ENCODE measurements at places on chromosomes 1 and 21.

GRCh38 chr1:16041200-16041599 is 2.4 kb upstream of the CLCNKB start:
- no peak for DNase-seq

DNA sequence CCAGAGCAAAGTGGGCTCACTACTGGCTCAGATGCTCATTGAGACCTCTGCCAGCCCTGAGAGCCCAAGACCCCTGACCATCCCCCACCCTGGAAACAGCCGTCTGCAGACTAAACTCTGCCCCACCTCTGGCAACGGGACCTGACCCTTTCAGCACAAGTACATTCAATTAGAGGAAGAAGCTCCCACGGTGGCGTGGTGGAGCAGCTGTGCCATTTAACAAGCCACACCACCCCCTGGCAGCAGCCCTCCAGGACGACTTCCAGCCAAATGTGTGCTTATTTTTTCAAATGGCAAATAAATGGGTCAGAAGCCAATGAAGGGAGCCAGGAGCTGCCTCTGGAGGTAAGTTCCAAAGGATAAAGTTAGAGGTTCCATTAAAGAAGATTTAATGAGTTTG is 226.7 kb downstream of the NPHP4 start:
- DNase-seq, result no peak

GRCh38 chr1:151945725-151946722 is 36.7 kb upstream of the THEM4 start:
- DNase-seq, result peak; percentile 72

DNA sequence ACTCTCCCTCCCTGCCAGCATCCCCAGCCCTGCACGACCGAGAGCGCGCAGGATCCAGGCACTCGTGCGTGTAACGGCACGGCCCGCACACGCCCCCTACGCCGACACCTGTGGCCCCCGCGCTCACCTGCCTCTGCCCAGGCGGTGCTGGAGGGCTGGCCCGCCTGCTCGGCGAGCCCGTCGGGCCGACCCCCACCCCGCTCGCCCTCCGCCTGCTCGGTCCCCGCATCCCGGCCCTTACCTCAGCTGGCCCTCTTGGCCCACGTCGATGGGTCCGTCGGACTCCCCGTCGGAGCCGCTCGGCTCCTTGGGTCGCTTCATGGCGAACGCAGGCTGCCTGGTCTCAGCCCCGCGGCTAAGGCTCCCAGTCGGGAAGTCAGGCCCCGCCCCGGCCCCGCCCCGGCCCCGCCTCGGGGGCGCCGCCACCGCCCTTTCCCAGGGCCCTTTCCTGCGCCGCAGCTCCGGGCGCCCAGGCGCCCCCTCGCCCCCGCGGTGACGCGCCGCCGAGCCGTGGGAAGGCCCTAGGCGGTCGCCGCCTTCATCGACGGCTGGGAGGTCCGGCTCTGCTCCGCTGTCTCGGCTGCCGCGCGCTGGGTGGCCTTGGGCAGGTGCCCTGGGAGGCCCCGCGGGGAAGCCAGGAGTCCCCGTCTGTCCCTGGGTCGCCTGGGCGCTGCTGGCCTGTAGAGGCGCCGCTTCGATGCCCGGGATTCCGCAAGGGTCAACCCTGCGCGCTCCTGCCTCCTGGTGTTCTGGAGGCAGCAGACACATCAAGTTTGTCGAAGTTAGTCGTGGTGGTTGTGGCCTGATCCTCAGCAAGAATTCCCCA is at the start of gene HEYL:
Gene HEYL, minus strand, starts transcription at position 339 of the 826 bp plus-strand sequence. Its CDS starts 18 bp downstream, at position 321.
- DNase-seq, result no peak

DNA sequence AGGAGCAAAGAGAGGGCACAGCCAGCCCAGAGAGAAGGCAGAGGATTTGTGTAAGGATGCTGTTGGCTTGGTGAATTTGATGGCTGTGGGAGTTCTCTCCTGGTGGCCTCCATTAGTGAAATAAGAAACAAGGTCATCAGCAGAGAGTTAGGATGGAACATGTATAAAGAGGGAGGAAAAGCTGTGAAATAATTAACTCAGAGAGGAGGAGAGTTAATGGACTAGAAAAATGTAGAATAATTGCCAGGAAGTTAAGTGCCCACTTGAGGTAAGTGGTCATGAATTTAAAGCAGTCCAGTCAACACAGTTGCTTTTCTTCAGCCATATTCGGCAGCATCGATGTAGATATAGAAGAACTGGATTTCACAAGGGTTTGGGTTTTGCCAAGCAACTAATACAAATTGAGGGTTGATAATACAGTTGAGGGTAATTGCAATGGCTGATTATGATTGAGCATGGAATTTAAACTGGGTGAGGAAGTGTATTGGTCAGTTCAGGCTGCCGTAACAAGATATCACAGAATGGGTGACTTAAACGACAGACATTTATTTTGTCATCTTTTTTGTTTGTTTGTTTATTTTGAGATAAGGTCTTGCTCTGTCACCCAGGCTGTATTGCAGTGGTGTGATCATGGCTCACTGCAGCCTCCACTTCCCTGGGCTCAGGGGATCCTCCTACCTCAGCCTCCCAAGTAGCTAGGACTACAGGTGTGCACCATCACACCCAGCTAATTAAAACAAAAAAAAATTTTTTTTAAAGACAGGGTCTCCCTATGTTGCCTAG is 31.7 kb upstream of the KLF17 start:
- DNase-seq, result no peak

GRCh38 chr1:54989968-54990810 is 8.5 kb upstream of the BSND start:
- no peak for DNase-seq

DNA sequence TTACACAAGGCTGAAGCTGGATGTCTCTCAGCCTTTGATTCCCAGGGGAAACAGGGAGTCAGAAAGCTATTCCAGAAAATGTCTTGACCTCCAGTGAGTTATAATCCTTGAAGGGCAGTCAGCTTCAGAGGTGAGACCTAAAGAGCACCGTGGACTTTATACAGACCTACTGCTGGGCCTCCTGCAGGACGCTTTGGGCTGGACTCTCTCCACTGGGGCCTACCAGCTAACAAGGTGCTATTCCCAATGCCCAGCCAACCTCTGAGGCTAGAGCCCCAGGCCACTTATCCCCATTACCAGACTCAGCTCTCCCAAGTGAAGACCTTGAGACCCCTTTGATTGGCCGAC is 6.6 kb downstream of the SETD4 start:
- DNase-seq, result no peak

- DNase-seq, result peak; percentile 21
Observed at GRCh38 chr1:240149484-240150094, 57.9 kb downstream of the FMN2 start.

GRCh38 chr21:34131586-34131985 is 58.2 kb downstream of the MRPS6 start:
- no peak for DNase-seq

DNA sequence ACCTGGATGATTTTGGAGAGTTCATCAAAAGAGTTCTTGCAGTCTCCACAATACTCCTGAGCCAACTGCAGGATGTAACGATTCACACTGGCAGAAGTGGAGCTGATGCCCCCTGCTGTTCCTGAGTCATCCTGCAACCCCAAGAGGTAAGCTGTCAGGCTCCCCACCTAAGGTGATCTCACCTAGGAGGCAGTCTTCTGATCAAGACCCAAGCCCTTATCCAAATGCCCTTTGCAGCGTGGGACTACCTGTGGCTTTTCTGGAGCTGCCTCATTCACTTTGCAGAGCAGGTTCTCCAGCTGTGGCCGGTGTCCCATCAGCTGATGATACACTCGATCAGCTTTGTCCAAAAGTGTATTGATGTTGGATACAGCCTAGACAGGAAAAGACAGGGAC is 96.4 kb downstream of the UBR4 start:
- peak; percentile 7 for DNase-seq

DNA sequence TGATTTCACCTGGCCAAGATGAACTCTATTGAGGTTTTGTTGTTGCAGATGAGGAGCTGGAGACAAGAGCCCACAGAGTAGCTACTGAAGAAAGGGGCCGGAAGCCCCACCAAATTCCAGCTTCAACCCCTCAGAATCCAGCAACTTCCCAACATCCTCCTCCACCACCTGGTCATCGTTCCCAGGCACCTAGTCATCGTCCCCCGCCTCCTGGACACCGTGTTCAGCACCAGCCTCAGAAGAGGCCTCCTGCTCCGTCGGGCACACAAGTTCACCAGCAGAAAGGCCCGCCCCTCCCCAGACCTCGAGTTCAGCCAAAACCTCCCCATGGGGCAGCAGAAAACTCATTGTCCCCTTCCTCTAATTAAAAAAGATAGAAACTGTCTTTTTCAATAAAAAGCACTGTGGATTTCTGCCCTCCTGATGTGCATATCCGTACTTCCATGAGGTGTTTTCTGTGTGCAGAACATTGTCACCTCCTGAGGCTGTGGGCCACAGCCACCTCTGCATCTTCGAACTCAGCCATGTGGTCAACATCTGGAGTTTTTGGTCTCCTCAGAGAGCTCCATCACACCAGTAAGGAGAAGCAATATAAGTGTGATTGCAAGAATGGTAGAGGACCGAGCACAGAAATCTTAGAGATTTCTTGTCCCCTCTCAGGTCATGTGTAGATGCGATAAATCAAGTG is 14.3 kb downstream of the CD2 start:
- no peak for DNase-seq

DNA sequence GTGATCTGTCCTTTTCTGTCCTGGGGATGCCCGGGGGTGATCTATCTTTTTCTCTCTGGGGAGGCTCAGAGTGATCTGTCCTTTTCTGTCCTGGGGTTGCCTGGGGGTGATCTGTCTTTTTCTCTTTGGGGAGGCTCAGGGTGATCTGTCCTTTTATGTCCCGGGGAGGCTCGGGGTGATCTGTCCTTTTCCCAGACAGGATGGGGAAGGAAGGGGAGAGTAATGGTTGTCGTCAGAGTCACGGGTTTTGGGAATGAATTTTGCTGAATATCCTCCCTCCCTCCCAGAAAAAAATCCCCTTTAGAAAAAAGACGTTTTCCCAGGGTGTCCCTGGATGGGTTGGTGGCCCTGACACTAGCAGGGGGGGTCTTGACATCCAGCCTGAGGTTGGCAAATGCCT is 91.5 kb downstream of the ARHGEF10L start:
- DNase-seq, result no peak

- DNase-seq, result no peak
Observed at GRCh38 chr1:172951730-172952365, 98.9 kb downstream of the TNFSF18 start.

DNA sequence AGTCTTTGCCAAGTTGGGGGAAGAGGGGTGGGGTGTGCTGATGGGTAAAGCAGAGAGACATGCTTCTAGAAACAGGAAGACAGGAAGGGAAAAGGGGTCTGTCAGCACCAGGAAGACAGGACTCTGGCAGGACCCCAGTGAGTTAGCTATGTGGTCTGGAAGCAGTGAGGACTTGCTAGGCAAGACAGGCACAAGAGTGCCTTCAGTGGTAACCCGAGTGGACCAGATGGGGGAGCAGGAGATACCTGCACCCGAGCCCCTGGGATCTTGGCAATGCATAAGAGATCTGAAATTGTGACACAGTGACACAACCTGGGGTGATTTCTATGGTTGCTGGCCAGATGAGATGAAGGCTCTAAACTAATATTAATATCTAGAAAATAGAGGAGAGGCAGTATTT is 7.0 kb downstream of the TLR5 start:
- DNase-seq, result no peak

DNA sequence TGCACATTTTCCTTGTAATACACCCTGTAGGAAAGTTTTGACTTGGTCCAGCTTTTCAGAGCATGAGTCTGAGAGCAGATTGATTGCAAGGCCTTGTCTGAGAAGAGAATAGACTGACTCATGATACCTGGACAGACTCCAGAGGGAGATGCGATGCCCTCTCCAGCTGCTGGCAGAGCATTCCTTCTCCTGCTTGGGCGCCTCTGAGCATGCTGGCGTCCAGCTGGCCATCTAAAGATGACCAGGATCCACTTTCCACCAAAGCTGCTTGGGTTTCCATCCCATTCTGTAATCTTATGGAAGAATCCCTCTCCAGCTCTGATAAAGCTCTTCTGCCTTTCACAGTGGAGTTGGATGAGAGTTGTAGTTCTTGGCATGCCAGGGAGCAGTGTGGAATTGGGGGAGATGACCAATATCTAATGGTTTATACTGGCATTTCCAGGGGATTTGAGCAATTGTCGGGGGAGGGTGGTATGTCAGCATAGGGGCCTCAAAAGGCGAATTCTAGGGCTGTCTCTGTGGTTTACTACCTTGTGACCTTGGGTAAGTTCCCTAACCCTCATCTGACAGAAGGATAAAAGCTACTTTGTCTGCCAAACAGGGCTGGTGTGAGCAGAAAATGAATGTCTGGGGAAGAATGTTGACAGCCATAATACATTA is 19.5 kb downstream of the SZRD1 start:
- DNase-seq, result no peak

DNA sequence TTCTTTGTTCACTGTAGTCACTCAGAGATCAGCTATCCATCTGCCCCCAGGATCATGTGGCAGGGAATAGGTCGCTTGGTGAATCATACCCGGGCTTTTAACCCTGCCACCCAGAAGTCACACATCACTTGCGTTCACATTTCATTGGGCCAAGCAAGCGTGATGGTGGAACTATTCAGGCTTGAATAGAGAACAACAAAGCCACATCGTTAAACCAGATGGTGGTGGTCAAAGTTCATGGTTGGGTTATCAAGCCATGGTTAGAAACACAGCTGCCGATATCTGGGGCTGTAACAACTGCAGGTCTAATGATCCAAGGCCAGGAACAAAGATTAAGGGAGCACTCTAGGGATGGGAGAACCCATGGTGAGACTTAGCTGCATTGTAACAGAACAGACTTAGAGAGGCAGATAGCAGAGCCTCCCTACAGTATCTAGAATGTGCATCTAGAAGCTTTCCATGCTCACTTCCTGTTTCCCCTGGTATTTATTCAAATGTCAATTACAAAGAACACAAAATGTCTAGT is 40.0 kb upstream of the PTPRC start:
- no peak for DNase-seq

GRCh38 chr1:51445351-51446090 is 73.5 kb downstream of the EPS15 start:
- no peak for DNase-seq

- DNase-seq, result no peak
Observed at GRCh38 chr1:16421201-16421600, 16.0 kb downstream of the SPATA21 start.

DNA sequence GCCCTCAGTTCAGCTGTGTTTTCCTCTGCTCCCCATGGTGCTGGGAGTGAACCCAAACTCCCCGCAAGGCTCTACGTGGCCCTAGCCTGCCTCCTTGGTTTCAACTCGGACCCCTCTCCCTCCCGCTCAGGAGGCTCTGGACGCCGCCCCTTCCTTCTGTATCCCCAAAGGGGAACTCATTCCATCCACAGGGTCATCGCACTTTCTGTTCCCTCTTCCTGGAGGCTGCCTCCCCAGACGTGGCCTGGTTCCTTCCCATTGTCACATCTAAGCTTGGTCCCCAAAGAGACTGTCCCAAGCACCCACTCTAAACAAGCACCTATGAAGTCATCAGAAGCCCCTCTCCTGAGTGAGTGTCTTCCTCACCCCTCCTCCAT is 10.9 kb downstream of the KCNAB2 start:
- no peak for DNase-seq

- no peak for DNase-seq
Observed at GRCh38 chr21:45388011-45388521, 16.9 kb upstream of the COL18A1 start.

GRCh38 chr1:240308096-240308495 is 216.4 kb downstream of the FMN2 start:
- no peak for DNase-seq

- DNase-seq, result peak; percentile 26
Observed at GRCh38 chr21:18545908-18546307, 142.3 kb upstream of the TMPRSS15 start.

Measured in smooth muscle cell of the brain vasculature (primary cell).